ENCODE measurements at places on chromosomes 12 and 14.

- H3K36me3 ChIP-seq = no peaks in the 10 kb centered on the region
- no peak for DNase-seq
- H3K4me3 ChIP-seq = peak overlapping the region; percentile 94
- no peaks in the 10 kb centered on the region for H3K27me3 ChIP-seq
These were observed 736 bp upstream of the PHLDA1 start for GRCh38 chr12:76032043-76032981.

- DNase-seq = no peak
- no peaks in the 10 kb centered on the region for H3K27me3 ChIP-seq
- no peaks in the 10 kb centered on the region for H3K36me3 ChIP-seq
- H3K4me1 ChIP-seq = no peaks in the 10 kb centered on the region
These were observed 141.8 kb upstream of the RASSF8 start for GRCh38 chr12:25816637-25817036.

DNA sequence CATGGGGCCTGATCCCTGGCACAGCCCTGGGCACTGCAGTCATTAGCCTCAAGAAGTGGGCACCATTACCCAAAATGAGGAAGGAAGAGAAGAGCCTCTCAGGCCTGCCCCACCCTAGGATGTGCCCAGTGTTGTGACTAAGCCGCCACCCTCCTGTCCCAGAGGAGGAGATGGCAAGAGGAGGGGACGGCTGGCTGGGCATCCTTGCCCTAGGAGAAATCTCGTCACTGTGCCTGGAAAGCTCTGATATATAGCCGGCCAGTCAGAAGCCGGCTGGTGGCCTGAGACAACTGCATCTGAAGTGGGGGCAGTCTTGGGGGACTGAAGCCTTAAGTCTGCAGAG is 115.2 kb downstream of the LGMN start:
- H3K27me3 ChIP-seq = no peaks in the 10 kb centered on the region
- no peaks in the 10 kb centered on the region for H3K36me3 ChIP-seq
- DNase-seq = no peak
- no peaks in the 10 kb centered on the region for H3K4me1 ChIP-seq
- no peak overlapping the region for H3K4me3 ChIP-seq

DNA sequence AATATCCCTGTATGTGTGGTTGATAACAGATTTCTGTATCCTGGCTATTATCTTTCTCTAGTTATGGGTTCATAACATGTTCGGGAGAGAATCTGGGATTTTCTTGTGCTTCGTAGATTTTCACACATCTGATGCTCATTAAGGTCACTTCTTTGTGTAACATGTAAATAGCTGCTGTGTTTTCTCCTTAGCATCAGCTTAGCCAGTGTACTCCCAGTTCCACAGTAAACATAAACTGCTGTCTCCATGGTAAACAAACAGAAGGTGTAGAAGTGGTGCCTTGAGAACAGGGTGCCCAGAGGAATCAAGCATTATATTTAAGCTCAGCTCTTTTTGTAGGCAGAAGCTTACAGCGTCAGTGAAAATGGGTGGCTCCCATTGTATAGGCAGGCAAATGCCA is 88.0 kb downstream of the ANO6 start:
- no peak for DNase-seq
- no peak overlapping the region for H3K4me3 ChIP-seq
- no peaks in the 10 kb centered on the region for H3K4me1 ChIP-seq
- H3K27ac ChIP-seq = no peak overlapping the region
- H3K36me3 ChIP-seq = no peaks in the 10 kb centered on the region

GRCh38 chr14:104795781-104796686 is 486 bp upstream of the AKT1 start:
- peak; percentile 58 for DNase-seq
- peak overlapping the region; percentile 95 for H3K4me3 ChIP-seq

- H3K27ac ChIP-seq = no peak overlapping the region
- no peaks in the 10 kb centered on the region for H3K27me3 ChIP-seq
- H3K36me3 ChIP-seq = no peaks in the 10 kb centered on the region
These were observed 56.4 kb upstream of the RNU6-8 start for GRCh38 chr14:32259368-32260013.

GRCh38 chr14:24307575-24308341 is at the start of gene CIDEB:
Gene CIDEB, minus strand, starts transcription at chr14:24307977. Its CDS starts 119 bp downstream, at chr14:24307858.
- no peaks in the 10 kb centered on the region for H3K27me3 ChIP-seq
- peak within 1 kb of the TSS; percentile 98 for H3K27ac ChIP-seq
- H3K4me1 ChIP-seq = peaks cover 17% of the 10 kb centered on the region
- peaks cover 68% of the 10 kb centered on the region for H3K36me3 ChIP-seq

DNA sequence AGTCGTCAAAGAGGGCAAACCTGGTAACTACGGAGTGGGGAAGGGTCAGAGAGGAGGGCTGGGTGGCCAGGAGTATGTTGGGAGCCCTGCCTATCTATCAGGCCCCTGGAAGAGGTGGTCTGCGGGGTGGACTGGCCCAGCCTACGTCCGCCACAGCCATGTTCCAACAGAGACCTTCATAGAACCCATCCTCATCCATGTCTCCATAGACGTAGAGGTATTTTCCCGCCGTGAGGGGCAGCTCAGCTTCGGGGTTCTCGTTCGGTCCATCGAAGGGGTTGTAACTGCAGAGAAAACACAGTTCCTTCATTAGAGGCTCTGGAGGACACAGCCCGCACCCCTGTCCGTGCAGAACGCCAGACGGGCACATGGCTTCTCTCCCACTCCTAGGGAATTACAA is 107.3 kb downstream of the PIWIL1 start:
- no peaks in the 10 kb centered on the region for H3K4me1 ChIP-seq
- DNase-seq = no peak
- H3K36me3 ChIP-seq = no peaks in the 10 kb centered on the region
- no peak overlapping the region for H3K27ac ChIP-seq
- no peak overlapping the region for H3K4me3 ChIP-seq

- no peak overlapping the region for H3K27ac ChIP-seq
- no peaks in the 10 kb centered on the region for H3K27me3 ChIP-seq
- no peaks in the 10 kb centered on the region for H3K36me3 ChIP-seq
- no peak overlapping the region for H3K4me3 ChIP-seq
- H3K4me1 ChIP-seq = no peaks in the 10 kb centered on the region
These were observed 250.4 kb downstream of the CHST11 start for GRCh38 chr12:104707194-104707593.

GRCh38 chr12:67088401-67089118 is 180.6 kb upstream of the CAND1 start:
- no peak overlapping the region for H3K27ac ChIP-seq
- no peak overlapping the region for H3K4me3 ChIP-seq
- no peaks in the 10 kb centered on the region for H3K36me3 ChIP-seq
- H3K4me1 ChIP-seq = no peaks in the 10 kb centered on the region
- H3K27me3 ChIP-seq = peaks cover 2% of the 10 kb centered on the region

DNA sequence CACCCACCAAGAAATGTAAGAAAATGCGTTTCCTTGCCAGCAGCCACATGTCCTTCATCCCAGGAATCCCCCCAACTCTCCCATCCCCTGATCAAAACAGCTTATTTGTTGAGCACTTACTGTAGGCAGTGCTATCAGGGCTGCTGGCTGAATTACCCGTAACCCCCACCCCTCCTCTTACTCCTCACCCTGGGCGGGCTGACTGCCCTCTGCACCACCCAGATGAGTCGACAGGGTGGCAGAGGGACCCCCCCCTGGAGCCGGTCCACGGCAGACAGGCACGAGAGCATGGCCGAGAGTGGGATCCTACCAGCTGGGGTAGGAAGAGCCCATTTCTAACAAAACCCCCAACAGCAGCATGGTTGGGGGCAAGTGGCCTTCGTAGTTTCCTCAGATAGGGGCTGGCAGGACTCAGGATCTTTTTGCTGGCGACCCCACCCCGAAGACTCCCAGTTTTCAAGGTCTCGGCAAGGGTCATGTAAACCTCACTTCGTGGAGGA is 1.1 kb upstream of the RHOF start:
- peaks cover 2% of the 10 kb centered on the region for H3K36me3 ChIP-seq
- H3K27me3 ChIP-seq = no peaks in the 10 kb centered on the region
- no peak for DNase-seq
- peaks cover 2% of the 10 kb centered on the region for H3K4me1 ChIP-seq
- peak overlapping the region; percentile 100 for H3K27ac ChIP-seq
- peak overlapping the region; percentile 1 for H3K4me3 ChIP-seq

GRCh38 chr14:102993523-102993922 is 63.8 kb downstream of the CDC42BPB start:
- DNase-seq = peak; percentile 93
- no peak overlapping the region for H3K4me3 ChIP-seq
- H3K36me3 ChIP-seq = no peaks in the 10 kb centered on the region

DNA sequence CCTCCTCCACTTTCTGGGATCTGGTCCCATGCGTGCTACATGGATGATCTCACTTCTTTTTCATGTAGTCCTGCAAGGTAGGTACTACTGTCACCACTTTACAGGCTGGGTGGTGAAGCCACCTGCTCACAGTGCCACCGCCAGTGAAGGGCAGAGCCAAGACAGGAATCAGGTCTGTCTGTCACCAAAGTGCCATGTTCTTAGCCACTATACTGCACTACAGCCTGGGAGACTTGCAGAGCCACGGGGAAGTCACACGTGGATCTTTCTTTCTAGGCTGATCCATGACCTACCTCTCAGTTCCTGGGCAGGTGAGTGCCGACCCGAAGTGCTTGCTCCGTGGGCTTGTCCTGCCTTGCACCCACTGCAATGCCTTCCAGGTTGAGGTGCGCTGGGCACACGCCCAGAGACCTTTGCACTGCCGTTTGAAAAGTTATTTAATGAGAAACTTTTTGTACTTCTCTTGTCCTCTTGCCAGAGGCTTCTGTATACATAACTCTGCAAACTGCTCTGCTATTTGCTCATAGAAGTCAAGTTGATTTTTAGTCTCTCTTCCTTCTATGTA is 19.7 kb upstream of the CLMN start:
- DNase-seq = peak; percentile 92
- no peaks in the 10 kb centered on the region for H3K4me1 ChIP-seq
- peak overlapping the region; percentile 97 for H3K27ac ChIP-seq

DNA sequence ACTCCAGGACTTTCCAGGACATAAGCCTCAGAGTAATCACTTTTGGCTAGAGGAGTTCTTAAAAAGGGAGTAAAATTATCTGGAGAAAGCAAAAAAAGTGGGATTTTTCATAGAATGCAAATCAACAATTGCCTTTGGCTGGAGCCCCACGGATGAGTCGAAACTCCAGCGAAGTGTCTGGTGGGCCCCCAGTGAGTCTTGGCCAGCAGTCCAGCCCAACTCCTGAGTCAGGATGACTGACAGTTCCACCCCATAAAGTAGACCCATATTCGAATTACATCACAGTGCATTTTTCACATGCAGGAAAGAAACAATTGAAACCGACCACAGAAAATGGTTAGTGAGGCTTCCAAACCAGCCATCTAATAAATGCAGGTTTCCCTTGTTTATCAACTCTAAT is 265.7 kb downstream of the BCL11B start:
- no peaks in the 10 kb centered on the region for H3K4me1 ChIP-seq
- no peaks in the 10 kb centered on the region for H3K27me3 ChIP-seq
- H3K4me3 ChIP-seq = no peak overlapping the region

DNA sequence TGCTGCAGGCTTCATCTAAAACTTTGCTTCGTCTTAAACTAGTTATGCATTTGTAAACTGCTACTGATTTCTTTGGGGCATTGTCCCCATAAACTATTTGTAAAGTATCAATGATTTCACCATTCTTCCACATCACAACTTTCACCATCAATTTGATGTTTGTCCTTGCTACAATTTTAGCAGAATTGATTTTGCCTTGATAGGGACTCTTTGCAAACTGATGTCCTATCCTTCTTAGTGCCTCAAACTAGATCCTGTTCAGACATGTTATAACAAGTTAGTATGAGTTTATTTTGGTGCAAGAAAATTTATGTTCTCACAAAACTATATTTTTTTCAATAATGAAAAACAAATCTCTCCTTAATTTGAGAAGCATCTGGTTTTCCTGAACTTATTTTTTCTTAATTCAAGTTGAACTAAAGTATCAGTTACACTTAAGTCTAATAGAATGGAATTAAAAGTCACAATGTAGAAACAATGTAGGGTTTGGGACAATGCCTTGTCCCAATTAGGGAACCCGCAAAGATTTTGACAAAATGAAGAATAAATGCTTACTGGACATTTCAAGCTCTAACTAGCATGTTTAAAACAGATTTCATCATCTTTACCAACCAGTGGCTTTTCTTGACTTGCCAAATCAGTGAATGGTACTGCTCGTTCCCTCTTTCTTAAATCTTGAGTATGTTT is 10.1 kb upstream of the ARID4A start:
- no peak overlapping the region for H3K4me3 ChIP-seq
- peaks cover 30% of the 10 kb centered on the region for H3K36me3 ChIP-seq
- DNase-seq = no peak
- no peak overlapping the region for H3K27ac ChIP-seq
- H3K27me3 ChIP-seq = no peaks in the 10 kb centered on the region

DNA sequence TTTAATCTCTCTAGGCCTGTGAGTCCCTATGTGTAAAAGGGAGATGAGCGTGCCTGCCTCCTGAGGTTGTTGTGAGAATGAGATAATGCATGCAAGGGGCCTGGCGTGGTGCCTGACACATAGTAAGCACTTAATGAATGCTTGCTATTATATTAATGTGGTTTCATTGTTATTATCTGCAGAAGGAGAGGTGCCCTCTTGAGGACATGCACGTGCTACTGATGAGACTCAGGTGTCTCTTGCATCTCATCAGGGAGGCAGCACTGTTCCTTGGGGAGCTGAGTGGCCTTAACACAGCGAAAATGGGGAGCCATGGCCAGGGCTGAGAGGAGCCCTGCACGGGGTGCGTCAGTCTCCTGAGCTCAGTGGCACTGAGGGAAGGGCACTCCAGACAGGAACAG is 29.9 kb upstream of the BCDIN3D start:
- peaks cover 22% of the 10 kb centered on the region for H3K4me1 ChIP-seq
- DNase-seq = no peak
- H3K27ac ChIP-seq = no peak overlapping the region

DNA sequence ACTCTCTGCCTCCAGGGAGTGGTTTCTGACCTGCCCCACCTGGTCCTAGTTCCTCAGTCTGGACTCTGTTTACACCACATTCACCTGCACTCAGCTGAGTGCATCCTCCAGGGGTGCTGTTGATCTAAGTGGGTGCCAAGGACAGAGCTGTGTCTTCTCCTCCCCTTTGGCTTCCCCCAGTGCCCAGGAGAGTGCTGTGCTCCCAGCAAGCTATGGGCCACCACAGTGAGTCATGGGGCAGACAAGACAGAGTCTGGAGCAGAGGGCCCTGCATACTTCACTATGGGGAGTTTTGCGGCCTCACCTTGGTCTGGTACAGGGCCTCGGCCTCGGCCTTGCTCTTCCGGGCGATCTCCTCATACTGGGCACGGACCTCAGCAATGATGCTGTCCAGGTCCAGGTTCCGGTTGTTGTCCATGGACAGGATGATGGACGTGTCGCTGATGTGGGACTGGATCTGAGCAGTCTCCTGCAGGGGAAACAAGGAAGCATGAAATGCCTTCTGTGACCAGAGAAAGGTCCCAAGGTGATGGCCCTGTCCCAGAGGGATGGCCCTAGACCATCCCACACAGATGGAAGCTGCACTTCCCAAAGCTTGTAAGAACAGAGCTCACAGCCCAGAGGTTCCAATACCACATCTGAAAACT is 4.9 kb downstream of the KRT73 start:
- H3K4me3 ChIP-seq = no peak overlapping the region
- no peaks in the 10 kb centered on the region for H3K27me3 ChIP-seq
- DNase-seq = no peak
- no peak overlapping the region for H3K27ac ChIP-seq
- H3K4me1 ChIP-seq = no peaks in the 10 kb centered on the region

- no peaks in the 10 kb centered on the region for H3K36me3 ChIP-seq
- H3K27ac ChIP-seq = no peak overlapping the region
- no peak for DNase-seq
- H3K4me3 ChIP-seq = no peak overlapping the region
These were observed 153.6 kb downstream of the ATP23 start for GRCh38 chr12:58095002-58095401.

All from small intestine (tissue), 16 donors.